ENCODE measurements at places on chromosomes 11 and 22. TPM values are rescaled to one million over a fixed set of nuclear protein-coding genes. Genes with fewer than 3 reads are reported as not detected.

DNA sequence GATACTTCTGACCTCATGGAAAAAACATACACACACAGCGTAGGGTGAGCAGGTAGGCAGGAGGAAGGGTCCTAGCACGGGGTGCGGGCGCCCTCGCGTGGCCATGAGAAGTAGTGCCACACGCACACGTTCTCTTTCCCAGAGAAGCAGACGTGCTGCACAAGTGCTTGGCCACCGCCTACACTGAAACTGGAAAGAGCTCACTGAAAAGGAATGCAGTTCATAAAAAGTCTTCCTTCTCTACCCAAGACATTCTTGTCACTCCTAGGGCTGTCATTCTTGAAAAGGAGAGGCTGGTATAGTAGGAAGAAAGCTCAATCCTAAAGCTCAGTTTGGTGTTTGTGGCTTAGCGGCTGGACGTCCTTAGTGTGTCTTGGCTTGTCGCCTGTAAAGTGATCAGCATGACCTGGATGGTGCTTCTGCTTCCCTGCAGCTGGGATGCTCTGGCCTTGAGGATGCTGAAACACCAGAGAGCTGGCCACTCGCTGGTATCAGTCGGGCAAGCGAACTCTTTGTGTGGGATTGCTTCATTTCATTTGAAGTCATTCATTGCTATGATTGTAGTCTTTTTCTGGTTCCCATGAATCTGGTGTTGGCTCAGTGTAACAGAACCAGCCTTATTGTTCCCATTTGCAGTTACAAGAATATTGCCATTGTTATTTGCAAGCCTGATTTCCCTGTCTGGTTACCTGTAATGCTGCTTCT, 303.8 kb downstream of the NTM start:
- H3K27ac ChIP-seq: no peak overlapping the region
- H3K27me3 ChIP-seq: no peaks in the 10 kb centered on the region
- H3K4me3 ChIP-seq: no peak overlapping the region
- peak; percentile 64 for DNase-seq

RCOR2 gene
- 0.37 TPM for total RNA-seq

GRCh38 chr11:11848891-11849746, 7.3 kb downstream of the USP47 start:
- no peak overlapping the region for H3K4me3 ChIP-seq
- peak; percentile 77 for DNase-seq
- peaks cover 8% of the 10 kb centered on the region for H3K36me3 ChIP-seq
- no peak overlapping the region for H3K27ac ChIP-seq

DNA sequence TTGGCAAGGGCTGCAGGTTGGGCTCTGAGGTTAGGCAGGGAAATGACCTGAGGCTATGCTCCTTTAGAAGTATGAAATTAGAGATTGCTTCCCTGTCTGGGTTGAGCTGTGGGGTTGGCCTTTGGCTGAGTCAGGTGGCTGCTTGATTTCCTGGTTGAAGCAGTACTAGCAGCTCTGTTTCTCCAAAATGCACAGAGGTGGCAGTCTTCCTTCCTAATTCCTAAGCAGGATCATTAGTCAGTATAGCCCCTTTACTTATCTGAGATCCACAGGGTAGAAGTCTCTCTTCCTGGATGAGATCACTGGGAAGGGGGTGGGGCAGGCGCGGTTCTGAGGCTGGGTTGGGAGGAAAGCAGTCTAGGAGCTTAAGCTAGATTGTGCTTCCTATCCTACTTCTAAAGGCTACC, 1917.5 kb downstream of the LRRC4C start:
- H3K27me3 ChIP-seq: no peaks in the 10 kb centered on the region
- H3K4me1 ChIP-seq: no peaks in the 10 kb centered on the region

GRCh38 chr11:81278991-81279390, 1454.7 kb downstream of the FAM181B start:
- no peaks in the 10 kb centered on the region for H3K36me3 ChIP-seq
- H3K27me3 ChIP-seq: no peaks in the 10 kb centered on the region
- H3K4me1 ChIP-seq: no peaks in the 10 kb centered on the region
- H3K4me3 ChIP-seq: no peak overlapping the region
- H3K27ac ChIP-seq: no peak overlapping the region

EML3 gene
- 43.3 TPM for total RNA-seq

GRCh38 chr11:93524858-93525257, 18.3 kb downstream of the SMCO4 start:
- H3K4me1 ChIP-seq: peaks cover 25% of the 10 kb centered on the region
- no peaks in the 10 kb centered on the region for H3K36me3 ChIP-seq
- no peak for DNase-seq
- no peak overlapping the region for H3K27ac ChIP-seq

- no peak for DNase-seq
- H3K27me3 ChIP-seq: no peaks in the 10 kb centered on the region
- H3K4me1 ChIP-seq: no peaks in the 10 kb centered on the region
- H3K27ac ChIP-seq: no peak overlapping the region
- no peaks in the 10 kb centered on the region for H3K36me3 ChIP-seq
Measured at GRCh38 chr11:42058794-42059193, 599.3 kb upstream of the LRRC4C start.

OR8K1 gene
- total RNA-seq: not detected

IGSF9B gene
- total RNA-seq: 10.2 TPM

TNNT3 gene
- not detected for total RNA-seq

YPEL4 gene
- total RNA-seq: 0.28 TPM

OR5D16 gene
- total RNA-seq: not detected

- no peaks in the 10 kb centered on the region for H3K27me3 ChIP-seq
- no peaks in the 10 kb centered on the region for H3K4me1 ChIP-seq
- H3K36me3 ChIP-seq: peaks cover 8% of the 10 kb centered on the region
- no peak overlapping the region for H3K4me3 ChIP-seq
Measured at GRCh38 chr22:46806794-46807193, 44.3 kb downstream of the TBC1D22A start.

APOBEC3G gene
- 16.1 TPM for total RNA-seq

GRCh38 chr11:134643115-134644012, 231.3 kb upstream of the B3GAT1 start:
- no peak for DNase-seq
- H3K36me3 ChIP-seq: no peaks in the 10 kb centered on the region
- H3K27me3 ChIP-seq: no peaks in the 10 kb centered on the region
- H3K4me3 ChIP-seq: no peak overlapping the region
- no peaks in the 10 kb centered on the region for H3K4me1 ChIP-seq
- no peak overlapping the region for H3K27ac ChIP-seq

- DNase-seq: no peak
- H3K27ac ChIP-seq: no peak overlapping the region
- H3K4me1 ChIP-seq: no peaks in the 10 kb centered on the region
- no peaks in the 10 kb centered on the region for H3K36me3 ChIP-seq
- H3K4me3 ChIP-seq: no peak overlapping the region
Measured at GRCh38 chr11:113562576-113562975, 87.4 kb upstream of the DRD2 start.

DNA sequence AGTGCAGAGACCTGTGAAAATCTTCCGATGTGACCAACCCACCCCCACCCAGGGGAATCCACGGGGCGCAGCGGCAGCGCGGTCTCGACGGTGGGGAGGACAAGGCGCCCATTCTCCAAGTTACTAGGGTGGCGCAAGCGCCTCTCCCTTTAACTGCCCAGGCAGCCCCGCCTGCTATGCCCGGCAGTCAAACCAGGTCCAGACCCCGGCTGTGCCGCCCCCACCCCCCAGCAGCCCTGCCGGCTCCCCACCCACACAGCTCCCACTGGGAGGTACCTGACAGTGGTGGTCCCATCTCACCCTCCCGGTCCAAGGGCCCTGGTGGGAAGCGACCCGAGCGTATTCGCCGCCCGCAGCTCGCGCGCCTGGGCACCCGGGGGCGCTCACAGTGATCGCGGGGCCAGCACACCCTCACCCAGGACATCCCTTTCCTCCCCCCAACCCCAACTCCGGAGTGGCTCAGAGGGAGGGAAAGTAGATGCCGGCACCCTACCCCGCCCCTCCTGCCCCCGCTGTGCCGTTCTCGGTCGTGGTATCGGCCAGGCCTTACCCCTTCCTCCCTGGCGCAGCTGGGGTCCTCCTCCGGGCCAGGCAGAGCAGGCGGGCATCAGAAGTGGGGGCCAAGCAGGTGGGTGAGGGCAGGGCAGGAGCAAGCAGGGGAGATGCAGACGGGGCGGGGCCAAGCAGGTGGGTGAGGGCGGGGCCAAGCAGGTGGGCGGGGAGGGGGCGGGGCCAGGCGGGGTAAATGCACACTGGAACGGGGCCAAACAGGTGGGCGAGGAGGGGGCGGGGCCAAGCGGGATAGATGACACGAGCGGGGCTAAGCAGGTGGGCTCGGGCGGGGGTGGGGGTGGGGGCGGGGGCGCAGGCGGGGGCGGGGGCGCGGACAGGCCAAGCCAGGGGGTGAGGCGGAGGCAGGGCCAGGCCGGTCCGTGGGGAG, at the start of gene TRPM5:
TSS of gene TRPM5 (minus strand) at position 634 of the 940 bp plus-strand sequence. CDS start 21,478 bp downstream, outside the sequence.
- H3K36me3 ChIP-seq: peaks cover 11% of the 10 kb centered on the region
- peaks cover 49% of the 10 kb centered on the region for H3K27me3 ChIP-seq
- H3K4me1 ChIP-seq: peaks cover 16% of the 10 kb centered on the region
- no peak for DNase-seq
- peak within 1 kb of the TSS; percentile 76 for H3K4me3 ChIP-seq
- no peak within 1 kb of the TSS for H3K27ac ChIP-seq

- no peak overlapping the region for H3K4me3 ChIP-seq
- peaks cover 38% of the 10 kb centered on the region for H3K4me1 ChIP-seq
- no peak for DNase-seq
- H3K36me3 ChIP-seq: peaks cover 4% of the 10 kb centered on the region
Measured at GRCh38 chr11:112318184-112318591, 57.5 kb upstream of the PLET1 start.

DNA sequence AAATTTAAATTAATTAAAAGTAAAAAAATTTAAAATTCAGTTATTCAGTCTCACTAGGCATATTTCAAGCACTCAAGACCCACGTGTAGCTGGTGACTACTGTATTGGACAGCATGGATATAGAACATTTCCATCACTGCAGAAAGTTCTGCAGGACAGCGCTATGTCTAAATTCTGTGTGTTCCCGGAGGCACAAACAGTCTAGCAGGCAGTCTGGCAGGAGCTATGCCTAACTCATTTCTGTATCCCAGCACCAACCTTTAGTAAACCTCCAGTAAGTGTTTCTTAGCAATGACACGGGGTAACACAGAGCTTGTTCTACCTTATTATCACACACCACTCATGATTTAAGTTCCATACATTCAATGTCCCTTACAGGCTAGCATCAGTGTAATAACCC, 48.5 kb downstream of the FAM168A start:
- no peak overlapping the region for H3K27ac ChIP-seq
- H3K4me1 ChIP-seq: peaks cover under 1% of the 10 kb centered on the region
- no peak overlapping the region for H3K4me3 ChIP-seq
- H3K36me3 ChIP-seq: no peaks in the 10 kb centered on the region
- H3K27me3 ChIP-seq: no peaks in the 10 kb centered on the region

- H3K4me1 ChIP-seq: peaks cover 5% of the 10 kb centered on the region
- H3K4me3 ChIP-seq: no peak overlapping the region
- H3K27me3 ChIP-seq: no peaks in the 10 kb centered on the region
- H3K27ac ChIP-seq: no peak overlapping the region
Measured at GRCh38 chr11:78424334-78425270, 7.0 kb upstream of the GAB2 start.

DNA sequence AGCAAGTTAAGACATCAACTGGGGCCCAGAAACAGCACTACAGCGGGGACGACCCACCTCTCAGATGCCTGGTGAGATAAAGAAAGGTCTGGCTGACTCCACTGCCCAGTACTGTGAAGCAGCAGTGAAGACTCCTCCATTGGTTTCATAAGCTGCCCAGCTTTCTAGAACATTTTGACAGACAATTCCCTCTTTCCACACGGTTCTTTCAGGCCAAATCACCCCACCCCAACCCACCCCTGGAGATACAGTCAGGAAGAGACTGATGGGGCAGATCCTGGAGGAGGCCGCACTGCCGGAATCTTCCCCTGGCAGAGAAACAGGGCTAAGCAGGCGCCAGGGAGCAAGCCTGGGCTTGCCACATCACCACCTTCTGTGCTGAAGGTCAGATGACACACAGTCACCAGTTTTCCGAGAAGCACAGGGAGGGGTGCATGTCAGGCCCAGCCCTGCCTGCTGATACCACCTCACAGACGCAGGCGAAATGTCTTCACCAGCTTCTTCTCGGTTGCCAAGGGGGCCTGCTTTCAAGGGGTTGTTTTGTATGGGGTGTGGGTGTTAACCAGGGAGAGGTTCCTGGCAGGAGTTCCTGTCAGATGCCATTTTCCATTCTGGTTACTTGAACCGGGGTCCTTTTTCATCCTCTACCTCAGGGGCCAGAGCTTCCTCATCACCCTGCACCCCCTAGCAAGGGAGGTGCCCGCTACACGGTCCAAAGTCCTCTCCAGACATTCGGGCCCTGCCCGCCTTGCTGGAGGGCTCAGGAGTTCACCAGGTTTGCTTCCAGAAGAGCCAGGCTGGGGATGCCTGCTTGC, 1.4 kb upstream of the NEAT1 start:
- peaks cover 82% of the 10 kb centered on the region for H3K36me3 ChIP-seq
- H3K27ac ChIP-seq: peak overlapping the region; percentile 99
- peak; percentile 88 for DNase-seq
- peaks cover 59% of the 10 kb centered on the region for H3K4me1 ChIP-seq
- peaks cover 16% of the 10 kb centered on the region for H3K27me3 ChIP-seq

- no peaks in the 10 kb centered on the region for H3K27me3 ChIP-seq
- DNase-seq: peak; percentile 91
- H3K36me3 ChIP-seq: peaks cover 5% of the 10 kb centered on the region
- H3K27ac ChIP-seq: peak overlapping the region; percentile 69
Measured at GRCh38 chr22:31055635-31056159, 25.4 kb upstream of the SMTN start.

DNA sequence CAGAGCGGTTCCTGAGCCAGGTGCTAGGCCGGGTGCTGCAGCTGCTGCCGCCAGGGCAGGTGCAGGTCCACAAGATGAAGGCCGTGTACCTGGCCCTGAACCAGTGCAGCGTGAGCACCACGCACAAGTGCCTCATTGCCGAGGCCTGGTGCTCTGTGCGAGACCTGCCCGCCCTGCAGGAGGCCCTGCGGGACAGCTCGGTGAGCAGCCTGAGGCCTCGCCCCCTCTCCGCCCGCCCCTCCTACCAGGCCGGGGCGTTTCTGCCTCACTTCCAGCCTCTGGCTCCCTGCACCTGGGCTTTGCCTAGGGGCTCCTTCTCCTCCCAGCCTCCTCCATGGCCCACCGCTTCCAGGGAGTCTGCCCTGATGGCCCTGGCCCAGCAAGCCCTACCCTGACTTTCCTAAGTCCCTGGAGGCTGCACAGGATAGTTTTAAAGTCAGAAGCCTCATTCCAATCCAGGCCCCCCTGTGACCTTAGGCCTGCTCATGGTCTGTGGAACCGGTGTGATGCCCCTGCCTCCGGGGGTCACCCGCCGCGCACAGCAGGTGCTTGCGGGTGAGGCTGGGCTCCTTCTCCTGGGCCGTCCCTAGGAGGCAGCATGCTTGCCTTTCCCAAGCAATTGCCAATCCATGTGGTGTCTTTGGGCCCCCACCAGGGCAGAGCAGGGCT, 5.5 kb downstream of the TCIRG1 start:
- H3K27me3 ChIP-seq: no peaks in the 10 kb centered on the region
- H3K4me3 ChIP-seq: no peak overlapping the region
- peaks cover 10% of the 10 kb centered on the region for H3K4me1 ChIP-seq
- DNase-seq: no peak
- H3K36me3 ChIP-seq: peaks cover 8% of the 10 kb centered on the region

- DNase-seq: no peak
- H3K27me3 ChIP-seq: peaks cover 71% of the 10 kb centered on the region
Measured at GRCh38 chr11:116631201-116631600, 141.6 kb downstream of the BUD13 start.

Measured in Calu3 (cell line).